ENCODE measurements at places on chromosomes 3 and 15. TPM values are rescaled to one million over a fixed set of nuclear protein-coding genes. Genes with fewer than 3 reads are reported as not detected.

Gene C3orf49
- total RNA-seq: not detected

Gene SCN11A
- total RNA-seq: under 0.01 TPM

Gene SCG5
- total RNA-seq: 2.4 TPM

Gene HIGD2B
- total RNA-seq: 0.15 TPM

Gene TMC3
- not detected for total RNA-seq

Gene HAPLN3
- total RNA-seq: 4.7 TPM

Gene LTF
- 299 TPM for total RNA-seq

Gene FGD5
- 0.30 TPM for total RNA-seq

Gene GCHFR
- 11.1 TPM for total RNA-seq

Gene SPATA12
- total RNA-seq: 0.10 TPM

Gene TGFBR2
- total RNA-seq: 258 TPM

Gene LRRN1
- total RNA-seq: 3.3 TPM

Gene CHRD
- 23.9 TPM for total RNA-seq

Gene SYNPR
- not detected for total RNA-seq

Gene PPP1R14D
- total RNA-seq: not detected

Gene TMEM266
- total RNA-seq: not detected

Gene RAB8B
- total RNA-seq: 54.8 TPM

Gene RTP4
- total RNA-seq: 1.1 TPM

Gene XCR1
- total RNA-seq: not detected

Gene TMEM212
- total RNA-seq: not detected

Gene WNT5A
- 20.5 TPM for total RNA-seq

Gene CFAP92
- not detected for total RNA-seq

Gene GPR156
- 2.4 TPM for total RNA-seq

Gene SNAP23
- 168 TPM for total RNA-seq

Gene RASGRP1
- total RNA-seq: 12.1 TPM

Gene IL17RD
- total RNA-seq: 2.8 TPM

Gene EPHA6
- not detected for total RNA-seq

Gene PCSK6
- total RNA-seq: 11.0 TPM

Gene SKOR1
- 0.10 TPM for total RNA-seq

Gene GRK7
- total RNA-seq: 0.05 TPM

Gene EPHA3
- 0.45 TPM for total RNA-seq

Gene TRIM42
- not detected for total RNA-seq

Gene COL6A5
- total RNA-seq: under 0.01 TPM

Gene TAGLN3
- total RNA-seq: 19.1 TPM

Gene ONECUT1
- not detected for total RNA-seq

Gene SPINK8
- not detected for total RNA-seq

Gene CHCHD6
- total RNA-seq: 12.6 TPM

Gene GASK1A
- 0.87 TPM for total RNA-seq

Gene DLEC1
- not detected for total RNA-seq

Gene EFCAB12
- total RNA-seq: not detected

Gene KBTBD13
- not detected for total RNA-seq

Gene TIMP4
- total RNA-seq: 0.69 TPM

Gene STAG1
- 41.3 TPM for total RNA-seq

Gene REC114
- total RNA-seq: not detected

Gene ZDHHC23
- 14.6 TPM for total RNA-seq

Gene HDAC11
- 23.7 TPM for total RNA-seq

Gene RPP25
- total RNA-seq: 3.3 TPM

Gene GHSR
- total RNA-seq: not detected

Gene CLDN1
- total RNA-seq: 218 TPM

Gene ZNF662
- 4.9 TPM for total RNA-seq

Gene FHIT
- total RNA-seq: 1.4 TPM

Gene ISLR
- not detected for total RNA-seq

Gene PLOD2
- 284 TPM for total RNA-seq

Gene WDR72
- total RNA-seq: 11.8 TPM

Gene ICE2
- 52.8 TPM for total RNA-seq

Gene IL12A
- total RNA-seq: not detected

Measured in renal cortical epithelial cell (primary cell).